CD8-positive, alpha-beta T cell (primary cell): ENCODE measurements at places on chromosomes 13 and 19.

DNA sequence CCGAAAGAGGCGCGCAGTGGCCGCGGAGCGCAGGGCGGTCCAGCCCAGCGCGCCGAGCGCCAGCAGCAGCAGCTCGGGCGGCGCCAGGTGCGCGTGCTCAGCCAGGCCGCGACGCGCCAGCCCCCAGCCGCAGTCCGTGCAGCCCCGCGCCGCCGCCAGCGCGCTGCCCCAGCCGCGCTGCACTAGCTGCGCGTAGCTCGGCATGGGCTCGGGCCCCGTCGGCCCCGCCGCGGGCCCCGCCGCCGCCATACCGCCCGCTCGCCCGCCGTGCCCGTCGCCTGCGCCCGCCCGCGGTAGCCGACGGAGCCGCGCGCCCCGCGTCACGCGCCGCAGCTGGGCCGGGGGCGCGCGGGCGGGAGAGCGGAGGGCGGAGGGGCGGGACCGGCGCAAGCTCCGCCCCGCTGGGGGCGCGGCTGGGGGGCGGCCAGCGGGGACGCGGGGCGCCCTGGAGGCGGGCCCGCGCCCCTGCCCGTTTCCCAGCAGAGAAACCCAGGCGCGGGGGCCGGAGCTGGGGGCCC lies at the start of gene CERS1:
Gene CERS1, minus strand, starts transcription at position 335 of the 518 bp plus-strand sequence. Its CDS starts 86 bp downstream, at position 249.
- DNase-seq = no peak

DNA sequence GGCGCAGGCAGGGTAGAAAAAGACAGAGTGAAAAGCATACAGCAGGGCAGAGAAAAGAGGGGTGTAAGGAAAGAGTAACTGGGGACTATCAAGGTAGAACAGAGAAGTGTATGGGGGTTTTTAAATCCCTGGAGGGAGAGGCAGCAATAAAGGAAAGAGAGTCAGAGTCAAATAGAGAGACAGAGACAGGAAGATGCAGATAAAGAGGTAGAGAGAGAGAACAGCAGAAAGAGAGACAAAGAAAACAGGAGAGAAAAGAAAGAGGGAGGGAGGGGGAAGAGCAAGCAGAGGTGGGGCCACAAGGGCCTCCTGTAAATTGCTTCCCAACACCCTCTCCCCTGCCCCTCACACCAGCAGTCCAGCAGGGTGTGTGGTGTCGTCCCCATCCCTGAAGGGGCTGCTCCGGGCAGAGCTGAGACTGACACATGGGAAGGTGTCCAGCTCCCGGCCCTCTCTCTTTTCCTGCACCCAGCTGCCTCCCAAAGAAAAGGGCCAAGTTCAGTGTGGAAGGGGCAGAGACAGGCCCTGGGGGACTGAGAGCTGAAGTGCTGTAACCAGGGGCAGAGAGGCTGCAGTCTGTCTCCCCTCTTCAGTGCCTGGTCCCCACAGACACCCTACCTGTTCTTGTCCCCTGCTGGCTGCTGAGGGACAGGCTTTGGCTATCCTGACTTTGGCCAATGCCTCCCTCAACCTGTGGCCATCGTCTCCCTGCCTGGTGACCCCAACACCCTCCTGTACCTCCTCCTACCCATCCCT lies 17.4 kb upstream of the POU2F2 start:
- DNase-seq = no peak

DNA sequence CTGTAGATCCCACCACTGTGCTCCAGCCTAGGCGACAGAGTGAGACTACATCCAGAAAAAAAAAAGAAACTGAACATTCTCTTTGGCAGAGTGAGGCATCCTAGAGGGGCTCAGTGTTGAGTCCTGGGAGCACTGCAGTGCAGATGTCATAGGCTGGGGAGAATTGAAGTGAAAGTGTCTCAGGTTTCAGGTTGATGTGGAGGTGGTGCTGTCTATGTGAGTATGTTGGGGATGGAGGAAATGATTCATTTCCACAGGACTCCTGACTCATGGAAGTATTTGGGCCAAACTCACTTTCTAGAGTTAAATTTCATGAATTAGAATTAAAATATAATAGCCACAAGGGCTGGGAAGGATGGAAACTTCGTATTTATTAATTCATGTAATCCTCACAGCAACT lies 134.4 kb upstream of the TSC22D1 start:
- no peak for DNase-seq

- no peak for DNase-seq
These were observed 117.7 kb upstream of the KLF12 start for GRCh38 chr13:74251778-74252519.

DNA sequence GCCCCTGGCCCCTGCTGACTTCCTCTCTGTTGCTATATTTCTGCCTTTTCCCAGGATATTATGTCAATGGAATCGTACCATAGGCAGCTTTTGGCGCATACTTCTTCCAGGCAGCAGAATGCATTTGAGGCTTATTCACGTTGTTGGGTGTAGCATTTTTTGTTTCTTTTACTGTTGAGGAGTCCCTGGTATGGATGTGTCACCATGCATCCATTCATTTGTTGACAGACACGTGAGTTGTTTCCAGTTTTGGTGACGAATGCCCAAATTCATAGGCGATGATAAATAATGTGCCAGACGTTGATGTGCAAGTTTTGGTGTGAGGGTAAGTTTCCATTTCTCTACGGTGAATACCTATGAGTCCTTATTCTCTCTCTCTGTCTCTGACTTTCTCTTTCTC lies 5.0 kb downstream of the NFILZ start:
- no peak for DNase-seq

GRCh38 chr13:110332750-110333149 lies 25.7 kb downstream of the COL4A2 start:
- DNase-seq = no peak

GRCh38 chr19:33826521-33826920 lies 29.9 kb downstream of the KCTD15 start:
- DNase-seq = no peak

DNA sequence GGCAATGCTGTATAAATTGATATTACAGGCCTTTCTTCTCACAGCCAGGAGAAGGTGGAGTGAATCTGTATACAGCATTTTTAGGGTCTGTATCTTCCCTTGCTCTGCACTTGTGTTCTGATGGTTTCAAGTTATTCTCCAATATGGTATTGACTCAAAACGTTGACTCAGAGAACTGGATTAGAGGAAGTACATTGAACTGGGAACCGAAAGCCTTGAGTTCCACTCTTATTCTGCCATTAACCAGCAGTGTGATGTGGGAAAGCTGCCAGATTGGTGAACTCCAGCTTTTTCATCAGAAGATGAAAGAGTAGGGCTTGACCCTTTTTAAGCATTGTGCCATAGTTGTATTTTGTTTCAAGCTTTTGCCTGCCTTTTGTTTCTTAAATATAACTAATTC lies 167.7 kb downstream of the SPRY2 start:
- DNase-seq = no peak

- DNase-seq = no peak
These were observed 321.5 kb upstream of the MAB21L1 start for GRCh38 chr13:35797991-35798390.

- DNase-seq = no peak
These were observed 38.3 kb downstream of the ABCC4 start for GRCh38 chr13:95262837-95263384.

DNA sequence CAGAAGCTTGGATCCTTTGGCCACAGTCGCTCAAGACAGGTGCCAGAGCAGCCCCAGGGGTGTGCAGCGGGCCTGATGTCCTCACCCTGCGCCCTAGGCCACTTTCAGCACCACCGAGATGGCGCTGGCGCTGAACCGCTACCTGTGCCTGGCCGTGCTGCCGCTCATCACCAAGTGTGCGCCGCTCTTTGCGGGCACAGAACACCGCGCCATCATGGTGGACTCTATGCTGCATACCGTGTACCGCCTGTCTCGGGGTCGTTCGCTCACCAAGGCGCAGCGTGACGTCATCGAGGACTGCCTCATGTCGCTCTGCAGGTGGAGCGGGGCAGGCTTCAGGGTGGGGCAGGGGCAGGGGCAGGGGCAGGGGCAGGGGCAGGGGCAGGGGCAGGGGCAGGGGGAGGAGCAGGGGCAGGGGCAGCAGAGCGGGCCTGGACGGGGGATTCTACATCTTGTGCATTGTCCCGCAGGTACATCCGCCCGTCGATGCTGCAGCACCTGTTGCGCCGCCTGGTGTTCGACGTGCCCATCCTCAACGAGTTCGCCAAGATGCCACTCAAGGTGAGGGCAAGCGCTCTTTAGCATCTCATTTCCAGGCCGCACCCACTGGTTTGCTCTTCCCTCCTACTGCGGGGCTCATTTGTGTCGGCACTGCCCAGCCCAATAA lies 69.1 kb downstream of the RYR1 start:
- no peak for DNase-seq

DNA sequence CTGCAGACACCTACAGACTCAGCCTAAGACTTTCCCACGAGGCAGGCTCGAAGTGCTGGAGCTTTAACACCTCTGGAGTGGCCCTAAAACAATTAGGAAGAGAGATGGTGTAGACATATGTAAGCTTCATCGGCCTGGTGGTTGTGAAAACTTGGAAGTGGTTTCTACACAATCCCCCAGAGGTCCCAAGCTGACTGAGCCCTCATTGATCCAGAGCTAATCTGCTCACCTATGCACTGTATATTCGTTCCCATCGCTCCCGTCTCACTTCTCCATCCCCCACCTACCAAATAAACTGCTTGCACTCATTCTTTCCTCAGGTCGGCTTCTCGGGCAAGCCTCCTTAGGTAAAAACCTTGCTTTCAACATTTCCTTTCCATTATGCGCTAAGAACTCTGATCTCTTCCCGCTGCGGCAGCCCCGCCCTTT lies 767 bp upstream of the ZNF793 start:
- no peak for DNase-seq

- DNase-seq = peak; percentile 92
These were observed at the start of gene PHF11 for GRCh38 chr13:49495783-49496762. Gene PHF11 (plus strand): TSS chr13:49495953. CDS start chr13:49496002, 49 bp downstream.

- DNase-seq = no peak
These were observed 61.1 kb downstream of the SACS start for GRCh38 chr13:23372264-23372906.

DNA sequence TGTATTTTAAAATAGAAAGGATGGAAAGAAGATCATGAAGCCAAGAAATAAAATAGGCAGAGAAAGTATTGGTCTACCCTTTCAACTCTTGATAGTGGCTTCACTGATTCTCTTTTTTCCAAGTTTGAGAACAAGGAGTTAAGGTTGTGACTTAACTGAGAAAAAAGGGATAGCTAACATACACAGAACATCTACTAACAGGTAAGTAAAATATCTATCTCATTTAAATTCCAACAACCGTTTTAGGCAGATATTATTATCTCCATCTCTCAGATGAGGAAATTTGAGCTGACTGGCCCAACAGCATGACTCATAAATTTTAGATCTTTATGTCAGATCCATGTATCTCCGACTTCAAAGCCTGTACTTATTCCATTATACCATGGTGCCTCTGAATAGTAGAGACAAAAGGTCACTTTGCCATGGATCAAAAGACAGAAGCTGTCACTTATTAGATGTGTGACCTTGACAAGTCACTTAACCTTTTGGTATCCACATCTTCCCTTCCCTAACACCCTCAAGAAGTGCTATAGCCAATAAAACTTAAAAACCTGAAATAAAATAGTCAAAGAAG lies 152.1 kb downstream of the DACH1 start:
- no peak for DNase-seq

DNA sequence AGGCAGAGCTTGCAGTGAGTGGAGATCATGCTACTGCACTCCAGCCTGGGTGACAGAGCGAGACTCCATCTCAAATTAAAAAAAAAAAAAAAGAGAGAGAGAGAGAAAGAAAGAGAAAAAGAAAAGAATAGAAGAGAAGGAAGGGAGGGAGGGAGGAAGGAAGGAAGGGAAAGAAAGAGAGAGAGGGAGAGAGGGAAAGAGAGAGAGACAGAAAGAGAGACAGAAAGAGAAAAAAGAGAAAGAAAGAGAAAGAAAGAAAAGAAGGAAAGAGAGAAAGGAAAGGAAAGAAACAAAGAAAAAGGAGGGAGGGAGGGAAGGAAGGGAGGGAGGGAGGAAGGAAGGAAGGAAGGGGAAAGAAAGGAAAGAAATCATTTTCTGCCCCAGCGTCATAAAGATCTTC lies 7.0 kb upstream of the UNC13A start:
- no peak for DNase-seq

GRCh38 chr19:47141695-47142094 lies 11.1 kb downstream of the SAE1 start:
- DNase-seq = no peak

GRCh38 chr19:58382997-58383603 lies 2.3 kb upstream of the ZNF837 start:
- no peak for DNase-seq

DNA sequence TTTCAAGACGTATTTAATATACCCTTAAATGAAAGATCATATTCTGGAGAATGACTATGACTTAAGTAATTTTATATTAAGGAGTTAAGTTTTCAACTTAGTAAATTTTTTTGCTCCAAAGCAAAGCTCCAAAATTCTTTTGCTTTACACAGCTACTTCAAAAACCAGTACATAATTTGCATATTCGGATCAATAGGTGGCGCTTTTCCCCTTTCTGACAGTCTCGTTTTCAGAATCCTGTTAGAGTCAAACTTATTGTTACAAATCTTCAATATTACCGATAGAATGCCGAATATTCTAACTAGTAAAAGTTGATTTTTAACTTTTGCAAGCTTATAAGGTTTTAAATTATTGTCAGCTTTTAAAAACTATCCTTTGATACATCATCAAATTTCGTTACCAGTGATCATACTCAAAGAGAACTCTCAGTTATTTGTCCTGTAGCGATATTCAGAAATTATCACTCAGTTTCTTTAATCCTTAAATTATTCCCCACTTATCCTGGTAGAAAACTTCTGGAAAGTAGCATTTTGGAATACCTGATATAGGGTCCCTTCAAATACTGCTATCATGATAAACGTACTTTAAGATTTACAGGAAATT lies 852.7 kb upstream of the KLHL1 start:
- DNase-seq = no peak

GRCh38 chr13:61728471-61728870 lies 312.8 kb upstream of the PCDH20 start:
- no peak for DNase-seq

- no peak for DNase-seq
These were observed 1644.8 kb downstream of the PCDH9 start for GRCh38 chr13:65585346-65585745.

DNA sequence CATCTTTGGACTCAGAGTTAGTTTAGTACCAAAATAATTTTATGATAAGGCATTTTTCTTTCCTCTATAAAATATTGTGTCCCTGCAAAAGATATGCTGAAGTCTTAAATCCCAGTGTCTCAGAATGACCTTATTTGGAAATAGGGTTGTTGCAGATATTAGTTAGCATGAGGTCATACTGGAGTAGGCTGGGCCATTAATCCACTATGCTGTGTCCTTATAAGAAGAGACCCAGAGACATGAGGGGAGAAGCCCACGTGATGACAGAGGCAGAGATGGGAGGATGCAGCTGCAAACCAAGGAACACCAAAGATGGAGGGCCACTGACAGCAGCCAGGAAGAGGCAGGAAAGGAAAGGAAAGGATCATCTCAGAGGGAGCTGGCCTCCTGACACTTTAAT lies 6.4 kb downstream of the POGLUT2 start:
- no peak for DNase-seq

DNA sequence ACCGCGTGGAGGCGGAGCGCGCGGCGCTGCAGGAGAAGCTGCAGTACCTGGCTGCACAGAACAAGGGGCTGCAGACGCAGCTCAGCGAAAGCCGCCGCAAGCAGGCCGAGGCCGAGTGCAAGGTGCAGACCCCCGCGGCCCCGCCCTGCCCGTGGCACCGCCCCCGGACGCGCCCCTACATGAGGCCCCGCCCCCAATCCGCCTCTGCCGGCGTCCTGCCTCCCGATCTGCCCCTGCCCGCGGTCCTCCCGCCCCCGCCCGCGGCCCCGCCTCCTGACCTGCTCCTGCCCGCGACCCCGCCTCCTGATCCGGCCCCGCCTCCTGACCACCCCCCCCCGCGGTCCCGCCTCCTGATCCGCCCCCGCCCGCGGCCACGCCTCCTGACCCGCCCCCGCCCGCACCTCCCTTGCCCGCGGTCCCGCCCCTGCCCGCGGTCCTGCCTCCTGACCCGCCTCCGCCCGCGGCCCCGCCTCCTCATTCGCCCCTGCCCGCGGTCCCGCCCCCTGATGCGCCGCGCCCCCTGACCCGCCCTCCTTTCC lies 11.7 kb downstream of the PRR36 start:
- DNase-seq = peak; percentile 76
